Immature natural killer cell (primary cell): ENCODE measurements at places on chromosomes 13 and 19. TPM values are rescaled to one million over a fixed set of nuclear protein-coding genes. Genes with fewer than 3 reads are reported as not detected.

CKM gene
- polyA plus RNA-seq = not detected

- H3K27me3 ChIP-seq = no peaks in the 10 kb centered on the region
- DNase-seq = no peak
- no peak overlapping the region for H3K27ac ChIP-seq
- H3K4me3 ChIP-seq = no peak overlapping the region
- H3K36me3 ChIP-seq = no peaks in the 10 kb centered on the region
These were observed 2862.8 kb upstream of the PCDH20 start for GRCh38 chr13:64278493-64278892.

- no peaks in the 10 kb centered on the region for H3K27me3 ChIP-seq
- H3K36me3 ChIP-seq = no peaks in the 10 kb centered on the region
- H3K4me1 ChIP-seq = no peaks in the 10 kb centered on the region
- H3K27ac ChIP-seq = no peak overlapping the region
These were observed 338.9 kb downstream of the KLF5 start for GRCh38 chr13:73397496-73398305.

- H3K4me3 ChIP-seq = no peak overlapping the region
- peaks cover 9% of the 10 kb centered on the region for H3K4me1 ChIP-seq
- H3K36me3 ChIP-seq = no peaks in the 10 kb centered on the region
- H3K27ac ChIP-seq = no peak overlapping the region
- no peaks in the 10 kb centered on the region for H3K27me3 ChIP-seq
- no peak for DNase-seq
These were observed 241.6 kb upstream of the MAB21L1 start for GRCh38 chr13:35718084-35718483.

GRCh38 chr19:4181053-4181508, 1.3 kb downstream of the SIRT6 start:
- DNase-seq = no peak
- peaks cover 11% of the 10 kb centered on the region for H3K36me3 ChIP-seq
- H3K4me3 ChIP-seq = peak overlapping the region; percentile 61
- peaks cover 10% of the 10 kb centered on the region for H3K27me3 ChIP-seq

- peaks cover 25% of the 10 kb centered on the region for H3K36me3 ChIP-seq
- H3K27me3 ChIP-seq = no peaks in the 10 kb centered on the region
- no peak for DNase-seq
- no peak overlapping the region for H3K27ac ChIP-seq
- H3K4me1 ChIP-seq = no peaks in the 10 kb centered on the region
- H3K4me3 ChIP-seq = no peak overlapping the region
These were observed 61.3 kb downstream of the IPO5 start for GRCh38 chr13:98014766-98015165.
